ENCODE measurements at places on chromosomes 6 and 20.

- DNase-seq, result no peak
Measured at GRCh38 chr20:20929341-20929740, 176.8 kb downstream of the LINC00237 start.

DNA sequence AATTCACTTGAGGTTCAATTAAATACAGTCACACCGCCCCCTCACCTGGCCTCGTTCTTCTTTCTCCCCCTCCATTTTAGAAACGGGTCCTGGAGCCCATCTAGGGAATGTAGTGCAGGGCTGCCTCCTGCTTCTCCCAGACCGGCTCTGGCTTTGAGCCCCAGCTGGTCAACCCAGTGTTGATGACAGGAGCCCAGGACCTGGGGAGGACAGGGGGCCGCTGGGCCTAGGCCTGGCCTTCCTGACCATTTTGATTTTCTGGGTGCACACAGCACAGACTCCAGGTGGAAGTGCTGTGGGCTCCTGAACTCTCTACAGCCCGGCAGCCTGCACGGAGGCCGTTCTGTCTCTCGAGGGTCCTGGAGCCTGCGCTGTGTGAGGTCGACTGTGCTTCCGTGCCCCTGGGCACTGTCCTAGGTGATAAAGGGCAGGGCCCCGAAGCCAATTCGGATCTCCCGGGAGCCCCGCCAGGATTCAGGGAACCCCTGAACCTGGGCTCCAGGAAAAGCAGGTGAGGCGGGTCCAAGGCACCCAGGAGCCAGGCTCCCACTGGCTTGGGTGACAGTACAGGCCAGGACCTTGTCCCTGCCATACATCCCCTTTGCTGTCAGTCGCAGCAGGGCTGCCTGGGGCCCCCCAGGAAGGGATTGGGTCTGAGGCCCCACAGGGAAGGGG lies 23.3 kb downstream of the NPEPL1 start:
- no peak for DNase-seq

DNA sequence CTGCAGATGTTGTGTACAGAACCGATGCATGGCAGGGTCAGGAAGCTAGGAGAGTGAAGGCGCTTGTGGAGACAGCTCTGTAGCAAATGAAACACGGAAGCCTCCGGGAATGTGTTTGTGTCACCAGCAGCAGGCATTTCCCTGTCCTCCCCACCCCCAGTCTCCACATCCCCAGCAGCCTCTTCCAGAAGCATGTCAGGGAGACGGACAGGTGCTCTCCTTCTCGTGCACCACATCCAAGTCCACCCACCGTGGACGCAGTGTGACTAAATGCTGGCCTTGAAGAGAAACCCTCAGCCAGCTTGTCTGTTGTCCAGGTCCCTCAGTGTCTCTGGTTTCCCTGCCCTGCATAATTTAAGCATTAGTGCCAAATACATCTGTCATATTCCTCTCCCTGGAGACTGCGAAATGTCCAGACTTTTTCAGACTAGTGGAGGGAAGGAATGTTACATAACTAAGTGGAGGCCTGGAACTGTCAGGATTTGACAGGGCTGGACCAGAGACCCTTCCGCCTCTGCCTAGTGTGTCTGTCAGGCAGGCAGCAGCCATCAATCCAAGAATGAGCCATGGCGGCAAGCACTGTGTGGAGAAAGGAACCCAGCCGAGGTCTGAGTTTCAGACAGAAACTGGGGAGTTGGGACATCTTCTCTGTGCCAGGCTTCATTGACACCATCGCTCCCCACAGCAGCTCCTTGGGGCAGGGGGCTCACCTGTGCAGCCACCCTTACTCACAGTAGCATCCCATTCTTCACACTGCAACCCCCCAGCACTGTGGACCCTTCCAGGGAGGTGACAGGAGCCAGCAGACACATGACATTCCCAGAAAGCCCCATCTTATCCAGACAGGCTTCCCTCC lies 26.6 kb upstream of the PI16 start:
- DNase-seq, result no peak

DNA sequence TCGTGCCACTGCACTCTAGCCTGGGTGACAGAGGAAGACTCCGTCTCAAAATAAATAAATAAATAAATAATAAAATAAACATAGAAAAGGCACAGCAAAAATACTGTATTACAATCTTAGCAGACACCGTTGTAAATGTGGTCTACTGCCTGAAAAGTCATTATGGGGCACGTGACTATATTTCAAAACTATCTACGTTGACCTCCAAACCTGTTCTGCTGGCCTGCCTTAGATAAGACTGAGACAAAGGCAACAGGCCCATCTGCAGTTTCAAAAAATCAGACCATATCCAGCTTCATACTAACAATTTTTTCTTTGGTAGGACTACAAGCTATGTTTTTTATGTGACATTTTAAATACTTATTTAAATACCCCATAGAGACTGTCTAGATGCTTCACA lies 59.1 kb downstream of the AGPAT4 start:
- DNase-seq, result no peak

DNA sequence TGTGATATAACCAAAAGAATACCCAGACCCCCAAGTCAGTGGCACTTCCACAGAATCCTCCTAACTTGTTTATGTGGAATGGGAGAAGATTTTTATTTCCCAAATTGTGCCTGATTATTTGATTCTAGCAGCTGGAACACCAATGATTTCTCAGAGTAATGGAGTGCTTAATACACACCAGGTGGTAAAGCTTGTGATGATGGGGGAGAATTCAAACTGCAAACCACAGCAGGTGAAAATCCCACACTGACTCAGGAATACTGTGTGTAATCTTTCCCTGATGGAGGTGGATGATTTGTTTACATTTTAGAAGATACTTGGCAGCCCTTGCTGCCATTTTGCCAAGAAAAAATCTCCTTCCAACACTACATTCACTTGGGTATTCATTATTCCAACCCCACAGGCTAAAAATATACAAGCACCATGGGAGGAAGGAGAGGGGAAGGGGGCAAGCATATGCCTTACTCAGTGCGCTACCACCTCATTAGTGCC lies 212.7 kb upstream of the PLN start:
- DNase-seq, result no peak

- DNase-seq, result no peak
Measured at GRCh38 chr6:22101163-22101562, 195.7 kb downstream of the PRL start.

DNA sequence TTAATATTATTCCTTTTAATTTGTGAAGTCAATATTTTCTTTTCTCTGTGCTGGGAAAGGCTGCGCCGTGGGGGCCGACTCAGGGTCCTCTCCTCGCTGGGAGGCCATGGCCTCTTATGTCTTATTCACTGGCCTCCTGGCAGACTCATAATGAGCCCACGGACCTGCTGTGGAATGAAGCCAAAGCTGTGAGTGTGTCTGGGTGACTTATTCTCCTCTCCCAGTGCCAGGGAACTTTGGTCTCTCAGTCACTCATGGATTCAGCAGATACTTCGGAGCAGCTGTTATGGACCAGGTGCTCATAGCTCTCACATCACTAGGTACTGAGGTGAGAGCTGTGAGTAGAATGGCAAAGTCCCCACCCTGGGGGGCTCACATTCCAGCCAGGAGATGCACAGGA lies 297.6 kb downstream of the CDH26 start:
- no peak for DNase-seq

GRCh38 chr20:55744896-55745295 lies 260.4 kb downstream of the CBLN4 start:
- DNase-seq, result no peak

DNA sequence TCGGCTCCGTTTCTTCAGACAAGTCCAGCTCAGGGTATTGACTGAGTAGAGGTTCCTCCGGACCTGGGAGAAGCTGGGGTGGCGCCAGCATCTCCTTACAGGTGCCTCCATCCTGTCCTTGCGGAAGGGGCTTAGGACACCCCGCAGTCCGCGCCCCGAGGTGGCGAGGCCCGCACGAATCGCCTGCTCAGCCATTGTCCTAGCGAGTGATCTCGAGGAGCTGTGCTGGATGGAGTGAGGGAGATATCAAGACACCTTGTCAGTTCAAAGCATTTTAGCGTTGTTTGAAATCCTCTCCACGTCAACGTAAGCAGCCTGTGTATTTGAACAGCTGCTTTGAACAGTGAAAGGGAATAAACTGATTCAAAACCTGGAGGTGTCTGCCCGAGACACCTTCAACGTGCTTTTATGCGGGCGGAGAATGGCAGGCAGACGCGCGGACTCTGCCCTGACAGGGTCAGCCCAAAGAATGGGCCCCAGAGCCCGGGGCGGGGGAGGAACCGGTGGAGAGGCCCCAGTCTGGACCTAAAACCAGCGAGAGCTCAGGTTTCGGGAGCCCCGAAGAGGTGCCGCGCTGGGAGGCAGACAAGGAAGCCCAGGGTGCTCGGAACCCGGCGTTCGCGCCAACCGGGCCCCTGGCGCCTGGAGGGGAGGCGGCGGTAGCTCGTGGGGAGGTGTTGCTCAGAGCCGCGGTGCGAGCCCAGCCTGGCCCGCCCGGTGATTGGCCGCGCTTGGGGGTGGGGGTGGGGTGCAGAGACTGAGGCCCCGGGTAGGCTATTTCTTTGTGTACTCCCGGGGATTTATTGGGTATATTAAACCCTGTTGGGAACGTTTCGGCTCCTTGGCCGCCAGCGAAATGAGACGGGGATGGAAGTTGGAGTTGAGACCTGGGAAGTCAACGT lies 3.1 kb upstream of the POU3F2 start:
- DNase-seq, result no peak

- DNase-seq, result no peak
Measured at GRCh38 chr6:63525186-63525878, 46.9 kb upstream of the LOC128125822 start.

- DNase-seq, result no peak
Measured at GRCh38 chr6:113147544-113147943, 709.6 kb upstream of the MARCKS start.

GRCh38 chr6:10743515-10743914 lies 4.1 kb upstream of the TMEM14B start:
- no peak for DNase-seq

GRCh38 chr6:126308362-126308761 lies 31.6 kb upstream of the CENPW start:
- DNase-seq, result no peak

GRCh38 chr20:44204156-44204831 lies 6.3 kb downstream of the OSER1 start:
- no peak for DNase-seq

DNA sequence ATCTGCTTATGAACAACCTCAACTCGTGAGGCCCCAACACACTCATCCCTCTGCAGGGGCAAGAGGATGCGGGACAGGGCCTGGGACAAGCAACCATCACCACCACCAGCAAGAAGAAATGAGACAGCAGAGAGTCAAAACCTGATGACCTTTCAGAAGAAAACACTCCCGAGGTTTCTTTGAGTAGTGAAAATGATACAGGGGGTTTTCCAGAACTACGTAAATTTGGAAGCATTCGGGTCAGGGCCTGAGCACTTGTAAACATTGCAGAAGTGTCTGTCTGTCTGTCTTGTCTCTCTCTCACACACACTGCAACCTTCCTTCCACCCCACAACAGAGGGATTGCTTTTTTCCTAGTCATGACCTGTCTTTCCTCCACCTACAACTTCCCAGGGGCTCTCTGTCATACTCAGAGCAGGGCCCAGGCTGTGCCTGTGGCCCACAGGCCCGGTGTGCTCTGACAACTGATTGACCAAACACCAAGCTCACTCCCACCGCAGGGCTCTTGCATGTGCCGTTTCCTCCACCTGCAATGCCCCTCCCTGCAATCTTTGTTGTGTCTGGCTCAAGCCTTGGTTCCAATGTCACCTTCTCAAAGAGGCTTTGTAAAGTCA lies 90.9 kb downstream of the BMP7 start:
- DNase-seq, result no peak

- DNase-seq, result no peak
Measured at GRCh38 chr6:18306977-18307376, 42.6 kb upstream of the DEK start.

DNA sequence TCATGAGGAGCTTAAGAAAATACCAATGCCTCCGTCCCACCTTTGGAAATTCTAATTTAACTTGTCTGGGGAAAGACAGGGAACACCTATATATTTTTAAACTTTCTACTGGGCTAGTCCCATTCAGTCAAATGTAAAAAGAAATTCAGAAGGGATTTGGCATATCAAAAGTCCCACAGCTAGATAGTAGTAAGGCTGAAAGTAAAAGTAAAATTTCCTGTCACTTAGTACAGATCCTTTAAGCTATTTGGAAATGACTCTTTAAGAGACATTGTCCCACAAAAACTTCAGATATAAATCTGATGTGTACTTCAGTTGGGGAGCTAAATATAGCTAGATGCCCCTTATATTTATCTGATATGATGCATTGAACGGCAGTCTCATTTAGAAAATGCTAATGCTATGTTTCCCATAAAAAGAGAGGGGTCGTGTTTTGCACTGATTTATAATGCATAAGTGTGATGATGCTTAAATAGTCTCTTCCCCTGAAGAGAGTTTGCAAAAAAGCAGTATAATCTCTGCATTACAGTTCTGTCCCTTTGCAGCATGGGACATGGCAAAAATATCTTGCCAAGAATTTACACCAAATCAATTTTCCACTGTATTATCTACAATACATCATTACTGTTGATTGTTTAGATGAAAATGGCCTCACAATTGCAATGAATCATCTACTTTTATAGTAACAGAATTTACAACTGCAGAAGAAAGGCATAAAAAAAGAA lies 860.8 kb upstream of the MAP3K7 start:
- DNase-seq, result no peak

DNA sequence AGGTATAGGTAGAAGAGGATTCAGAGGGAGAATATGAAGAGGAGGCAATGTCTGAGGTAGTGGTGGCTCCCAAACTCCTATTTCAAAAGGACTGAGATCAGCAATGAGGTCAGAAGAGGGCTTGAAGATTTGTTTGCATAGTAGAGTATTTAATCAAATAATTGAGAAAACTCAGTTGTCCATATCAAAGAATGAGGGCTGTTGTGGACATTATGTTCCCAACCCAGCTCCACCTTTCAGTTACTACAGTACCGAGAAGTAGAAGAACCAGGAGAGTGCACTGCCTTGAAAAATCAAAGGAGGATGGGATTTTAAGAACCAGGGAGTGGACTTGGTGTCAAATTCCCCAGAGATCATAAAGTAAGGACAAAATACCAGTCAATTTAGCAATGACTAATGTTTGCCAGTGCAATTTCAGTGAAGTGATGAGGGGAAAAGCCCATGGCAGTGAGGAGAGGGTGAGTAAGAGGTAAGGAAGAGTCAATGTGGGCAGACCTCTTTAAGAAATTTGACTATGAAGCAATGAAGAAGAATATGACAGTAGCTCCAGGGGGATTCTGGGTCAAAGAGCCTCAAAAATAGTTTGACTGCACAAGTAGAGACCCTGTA lies 382.4 kb downstream of the PKHD1 start:
- DNase-seq, result no peak

DNA sequence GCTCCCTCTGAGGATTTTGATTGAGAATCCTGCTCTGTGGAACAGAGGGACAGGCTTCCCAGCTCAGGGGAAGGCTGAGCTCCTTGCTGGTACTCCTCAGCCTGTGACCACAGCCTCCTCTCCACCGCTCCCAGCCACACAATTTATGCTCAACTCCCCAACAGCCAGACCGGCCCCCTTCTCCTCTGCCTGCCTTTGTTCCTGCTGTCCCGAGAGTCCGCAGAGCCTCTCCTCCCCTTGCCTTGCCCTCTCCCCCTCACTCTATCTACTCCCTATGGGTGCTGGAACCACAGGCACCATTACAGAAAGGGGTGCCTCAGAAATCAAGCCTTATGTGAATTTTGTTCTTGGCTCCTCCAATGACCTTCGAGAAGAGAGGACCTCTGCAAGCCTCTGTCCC lies 15.9 kb downstream of the MAP1LC3A start:
- no peak for DNase-seq

Measured in naive B cell (primary cell).